ENCODE measurements at places on chromosomes 13 and 19. TPM values are rescaled to one million over a fixed set of nuclear protein-coding genes. Genes with fewer than 3 reads are reported as not detected.

METTL21C gene
- total RNA-seq = not detected

MEIOSIN gene
- not detected for total RNA-seq

CASP14 gene
- not detected for total RNA-seq

TEKTIP1 gene
- total RNA-seq = not detected

ELSPBP1 gene
- not detected for total RNA-seq

ONECUT3 gene
- total RNA-seq = not detected

NEK5 gene
- total RNA-seq = not detected

ICAM3 gene
- total RNA-seq = 3.4 TPM

C1QTNF9 gene
- total RNA-seq = not detected

ZNF418 gene
- 2.8 TPM for total RNA-seq

LIN7B gene
- 12.5 TPM for total RNA-seq

TMEM221 gene
- total RNA-seq = not detected

FGF21 gene
- not detected for total RNA-seq

DNA sequence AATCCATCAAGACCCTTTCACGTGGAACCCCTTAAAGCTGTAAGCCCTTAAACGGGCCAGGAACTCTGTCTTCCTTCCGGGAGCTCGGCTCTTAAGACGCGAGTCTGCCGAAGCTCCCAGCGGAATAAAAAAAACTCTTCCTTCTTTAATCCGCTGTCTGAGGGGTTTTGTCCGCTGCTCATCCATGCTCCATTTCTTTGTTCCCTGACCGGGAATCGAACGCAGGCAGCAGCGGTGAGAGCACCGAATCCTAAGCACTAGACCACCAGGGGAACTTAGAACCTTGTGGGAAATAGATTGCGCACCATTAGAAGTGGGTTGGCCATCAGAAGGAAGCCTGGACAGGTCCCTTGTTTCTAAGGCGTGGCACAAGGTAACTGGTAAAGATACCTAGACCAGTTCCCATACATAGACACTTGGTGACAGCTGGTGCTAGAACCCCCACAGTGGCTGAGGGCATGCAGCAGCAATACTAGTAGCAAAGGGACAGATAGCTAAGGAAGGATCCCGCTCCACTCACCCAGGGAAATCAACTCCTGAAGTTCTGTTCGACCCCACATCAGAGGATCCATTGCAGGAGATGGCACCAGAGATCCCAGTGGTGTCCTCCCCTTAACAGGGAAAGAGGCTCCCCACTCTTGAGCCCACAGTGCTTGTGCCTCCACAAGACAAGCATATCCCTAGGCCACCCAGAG is 1.5 kb upstream of the RGCC start:
- DNase-seq = no peak

GRCh38 chr13:44435142-44435918 is 61.7 kb downstream of the SERP2 start:
- DNase-seq = peak; percentile 98

DNA sequence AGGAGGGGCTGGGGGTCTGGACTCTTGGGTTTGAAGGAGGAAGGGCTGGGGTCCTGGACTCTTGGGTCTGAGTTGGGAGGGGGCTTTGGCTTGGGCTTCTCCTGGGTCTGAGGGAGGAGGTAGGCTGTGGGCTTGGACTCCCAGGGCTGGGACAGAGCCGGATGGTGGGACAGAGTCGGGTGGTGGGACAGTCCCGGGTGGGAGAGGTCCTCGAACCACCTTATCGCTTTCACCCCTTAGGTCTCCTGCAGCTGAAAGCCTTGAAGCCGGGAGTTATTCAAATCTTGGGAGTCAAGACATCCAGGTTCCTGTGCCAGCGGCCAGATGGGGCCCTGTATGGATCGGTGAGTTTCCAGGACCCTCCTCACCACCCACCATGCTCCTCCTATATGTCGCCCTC is 1.4 kb downstream of the FGF21 start:
- DNase-seq = no peak

DNA sequence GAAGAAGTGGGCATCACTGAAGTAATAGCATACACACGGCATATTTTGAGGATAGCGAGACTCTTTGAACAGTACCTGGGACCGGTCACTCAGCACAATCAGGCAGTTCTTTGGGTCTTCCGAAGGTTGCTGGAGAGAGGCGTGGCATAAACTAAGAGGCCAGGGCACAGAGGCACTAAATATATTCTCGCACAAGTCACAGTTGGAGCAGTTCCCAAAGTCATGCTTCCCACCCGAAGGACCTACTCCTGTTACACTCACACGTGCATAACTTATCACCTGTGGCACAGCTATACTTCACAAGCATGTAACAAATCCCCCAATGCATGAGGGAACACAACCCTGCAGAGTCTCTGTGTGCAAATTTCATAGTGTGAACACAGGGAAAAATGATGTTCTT is 10.2 kb downstream of the WDR87 start:
- DNase-seq = no peak

DNA sequence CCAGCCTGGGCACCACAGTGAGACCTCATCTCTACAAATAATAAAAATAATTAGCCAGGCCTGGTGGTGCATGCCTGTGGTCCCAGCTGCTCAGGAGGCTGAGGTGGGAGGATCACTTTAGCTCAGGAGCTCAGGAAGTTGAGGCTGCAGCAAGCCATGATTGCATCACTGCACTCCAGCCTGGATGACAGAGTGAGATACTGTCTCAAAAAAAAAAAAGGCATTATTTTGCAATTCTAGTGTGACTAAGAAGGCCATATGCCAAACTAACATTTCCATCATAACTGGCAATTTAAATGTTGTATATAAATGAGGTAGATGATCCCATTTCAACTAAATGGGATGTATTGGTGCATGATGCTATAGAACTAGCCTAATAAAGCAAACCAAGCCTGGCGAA is 632.8 kb upstream of the KLF12 start:
- DNase-seq = peak; percentile 74

- DNase-seq = peak; percentile 57
Measured at GRCh38 chr19:10766671-10767201, 48.9 kb downstream of the DNM2 start.

GRCh38 chr13:43884222-43884621 is 4.5 kb downstream of the LACC1 start:
- no peak for DNase-seq

GRCh38 chr13:106609116-106609515 is 41.2 kb upstream of the ARGLU1 start:
- no peak for DNase-seq

GRCh38 chr19:46009530-46010510 is 13.0 kb downstream of the PGLYRP1 start:
- peak; percentile 65 for DNase-seq

DNA sequence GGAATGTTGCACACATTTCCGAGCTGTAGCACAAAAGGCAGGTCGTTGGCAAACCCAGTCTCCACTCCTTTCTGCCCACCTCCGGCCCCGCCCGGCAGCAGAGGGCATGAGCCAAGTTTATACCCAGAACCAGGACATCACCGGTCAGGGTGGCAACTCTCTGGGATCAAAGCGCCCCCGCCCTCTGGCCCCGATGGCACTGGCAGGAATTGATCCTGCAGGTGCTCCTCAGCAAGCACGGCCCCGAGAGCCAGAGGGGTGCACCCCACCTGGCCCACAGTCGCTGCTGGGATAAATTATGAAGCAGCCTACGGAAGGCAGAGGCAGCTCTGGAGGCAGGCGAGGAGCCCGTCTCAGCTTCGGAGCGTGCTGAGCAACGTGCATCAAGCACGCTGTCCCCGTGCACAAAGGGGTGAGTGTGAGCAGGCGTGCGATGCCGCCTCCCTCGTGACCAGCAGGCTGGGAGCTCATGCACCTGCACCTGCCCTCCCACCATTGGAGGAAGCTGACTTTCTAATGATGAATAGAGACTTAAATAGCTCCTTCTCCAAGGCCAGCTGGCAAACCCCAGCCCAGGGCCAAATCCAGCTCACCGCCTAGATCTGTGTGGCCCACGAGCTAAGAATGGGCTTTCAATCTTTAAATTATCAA is 25.7 kb downstream of the SHC2 start:
- no peak for DNase-seq

GRCh38 chr13:94776956-94777355 is 64.6 kb upstream of the SOX21 start:
- DNase-seq = no peak

GRCh38 chr19:39194832-39195542 is 1.8 kb upstream of the NCCRP1 start:
- no peak for DNase-seq

GRCh38 chr13:76889254-76889653 is 3.0 kb upstream of the KCTD12 start:
- DNase-seq = no peak

- no peak for DNase-seq
Measured at GRCh38 chr13:48175185-48175584, 57.8 kb upstream of the ITM2B start.

- no peak for DNase-seq
Measured at GRCh38 chr19:48230555-48231129, 25.1 kb downstream of the CARD8 start.

DNA sequence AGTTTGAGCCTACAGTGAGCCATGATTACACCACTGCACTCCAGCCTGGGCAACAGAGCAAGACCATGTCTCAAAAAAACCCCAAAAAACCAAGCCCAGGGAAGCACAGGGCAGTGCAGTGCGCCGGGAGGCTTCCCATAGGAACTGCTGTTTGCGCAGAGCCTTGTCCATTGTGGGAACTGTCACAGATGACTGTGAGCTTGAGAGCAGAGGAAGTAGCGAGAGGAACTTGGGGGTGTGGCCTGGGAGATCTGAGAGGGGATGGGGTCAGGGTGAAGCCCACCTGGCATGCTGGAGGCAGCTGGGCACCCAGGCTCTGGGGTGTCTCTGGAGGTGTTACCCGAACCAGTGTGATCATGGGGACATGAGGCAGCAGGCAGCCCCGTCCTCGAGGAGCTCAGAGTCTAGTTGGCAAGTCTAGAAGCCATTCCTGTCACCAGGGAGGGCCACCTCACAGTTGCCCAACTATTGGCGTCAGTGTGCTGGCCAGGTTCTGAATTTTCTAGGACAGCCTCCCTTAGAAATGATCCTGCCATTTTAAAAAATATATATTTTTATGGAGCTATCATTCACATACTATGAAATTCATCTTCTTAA is 10.4 kb downstream of the KDM4B start:
- no peak for DNase-seq

DNA sequence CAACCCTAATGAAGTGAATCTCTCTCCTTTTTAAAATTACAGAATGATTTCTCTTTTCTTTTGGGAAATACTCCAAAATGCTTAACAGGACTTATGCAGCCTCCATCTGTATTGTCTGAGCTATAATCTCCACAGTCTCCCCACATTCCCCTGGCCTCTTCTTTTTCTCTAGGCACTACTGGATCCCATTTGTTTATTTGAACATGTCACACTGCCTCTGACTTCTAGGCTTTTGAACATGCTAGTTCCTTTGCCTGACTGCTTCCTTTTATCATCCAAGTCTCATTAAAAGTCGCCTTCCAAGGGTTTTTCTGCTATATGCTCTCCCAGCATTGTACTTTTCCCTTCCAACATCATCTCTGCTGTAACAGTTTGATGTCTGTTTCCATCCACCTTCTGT is 548.7 kb downstream of the PCDH9 start:
- no peak for DNase-seq

DNA sequence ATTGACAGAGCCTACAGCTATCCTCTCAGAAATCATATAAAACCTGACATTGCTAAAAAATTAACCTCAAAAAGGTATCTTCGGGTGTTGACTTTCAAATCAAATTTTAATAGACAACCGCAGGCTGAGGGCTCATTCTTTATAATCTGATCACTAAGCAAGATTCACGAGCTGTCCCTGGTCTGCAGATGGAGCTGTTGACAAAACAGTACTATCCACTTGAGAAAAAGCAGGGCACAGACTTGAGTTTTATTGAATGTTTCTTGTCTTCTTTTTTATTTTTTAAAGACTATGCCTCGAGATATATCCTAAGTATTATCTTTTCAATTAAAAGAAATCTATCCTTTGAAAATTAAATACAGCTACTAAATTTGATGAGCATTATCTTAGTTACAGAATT is 540.5 kb downstream of the PCDH9 start:
- DNase-seq = no peak

GRCh38 chr13:35716729-35717128 is 240.2 kb upstream of the MAB21L1 start:
- no peak for DNase-seq

DNA sequence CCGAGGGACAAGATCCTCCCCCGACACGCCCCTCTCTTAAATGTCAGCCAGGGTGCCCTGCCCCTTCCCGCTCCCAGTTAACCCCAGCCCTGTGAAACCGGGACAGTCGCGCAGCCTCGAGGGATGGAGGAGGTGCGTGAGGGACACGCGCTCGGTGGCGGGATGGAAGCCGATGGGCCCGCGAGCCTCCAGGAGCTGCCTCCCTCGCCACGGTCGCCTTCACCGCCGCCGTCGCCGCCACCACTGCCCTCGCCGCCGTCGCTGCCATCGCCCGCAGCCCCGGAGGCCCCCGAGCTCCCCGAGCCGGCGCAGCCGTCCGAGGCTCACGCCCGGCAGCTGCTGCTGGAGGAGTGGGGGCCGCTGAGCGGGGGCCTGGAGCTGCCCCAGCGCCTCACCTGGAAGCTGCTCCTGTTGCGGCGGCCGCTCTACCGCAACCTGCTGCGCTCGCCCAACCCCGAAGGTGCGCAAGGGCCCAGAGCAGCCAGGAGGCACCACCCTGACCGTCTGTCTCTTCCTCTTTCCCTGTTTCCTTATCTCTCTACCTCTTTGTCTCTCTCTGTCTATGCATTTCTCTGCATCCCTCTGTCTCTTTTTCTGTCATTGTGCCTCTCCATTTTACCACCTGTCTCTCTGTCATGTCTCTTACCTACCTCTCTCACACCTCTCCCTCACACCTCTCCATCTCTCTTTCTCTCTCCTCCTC is at the start of gene NCCRP1:
Gene NCCRP1, plus strand, starts transcription at position 105 of the 703 bp plus-strand sequence. Its CDS starts 19 bp downstream, at position 124.
- DNase-seq = no peak

DNA sequence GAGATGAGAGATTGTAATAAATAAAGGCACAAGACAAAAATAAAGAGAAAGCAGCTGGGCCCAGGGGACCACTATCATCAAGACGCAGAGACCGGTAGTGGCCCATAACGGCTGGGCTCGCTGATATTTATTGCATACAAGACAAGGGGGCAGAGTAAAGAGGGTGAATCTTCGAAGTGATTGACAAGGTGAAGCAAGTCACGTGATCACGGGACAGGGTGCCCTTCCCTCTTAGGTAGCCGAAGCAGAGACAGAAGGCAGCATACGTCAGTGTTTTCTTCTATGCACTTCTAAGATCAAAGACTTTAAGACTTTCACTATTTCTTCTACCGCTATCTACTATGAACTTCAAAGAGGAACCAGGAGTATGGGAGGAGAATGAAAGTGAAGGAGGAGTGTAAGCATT is 4.6 kb upstream of the PRKCG start:
- DNase-seq = peak; percentile 36

- no peak for DNase-seq
Measured at GRCh38 chr13:22647156-22647850, 533.5 kb upstream of the SGCG start.

GRCh38 chr13:33940898-33941297 is 122.9 kb downstream of the RFC3 start:
- DNase-seq = no peak

Data from GM23248 (cell line).